Activated naive CD4-positive, alpha-beta T cell (primary cell): ENCODE measurements at places on chromosomes 7 and 10.

DNA sequence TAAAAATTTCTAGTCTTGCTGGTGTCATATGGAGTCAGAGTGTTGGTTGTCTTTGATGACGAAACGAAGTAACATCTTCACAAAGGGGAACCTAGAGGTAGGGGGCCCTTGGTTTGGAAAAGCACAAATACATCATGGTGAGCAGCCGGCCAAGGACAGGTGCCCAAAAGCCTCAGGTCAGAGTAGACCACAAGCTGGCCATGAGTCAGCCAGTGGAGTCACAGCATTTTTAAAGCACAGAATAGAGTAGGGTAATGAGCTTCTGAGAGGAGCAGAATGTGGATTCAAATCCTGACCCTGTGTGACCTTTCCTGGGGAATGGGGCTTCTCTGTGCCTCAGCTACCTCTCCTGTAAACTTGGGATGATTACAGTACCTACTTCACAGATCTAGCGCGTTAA is 5.3 kb downstream of the CAMK2B start:
- no peak for DNase-seq

DNA sequence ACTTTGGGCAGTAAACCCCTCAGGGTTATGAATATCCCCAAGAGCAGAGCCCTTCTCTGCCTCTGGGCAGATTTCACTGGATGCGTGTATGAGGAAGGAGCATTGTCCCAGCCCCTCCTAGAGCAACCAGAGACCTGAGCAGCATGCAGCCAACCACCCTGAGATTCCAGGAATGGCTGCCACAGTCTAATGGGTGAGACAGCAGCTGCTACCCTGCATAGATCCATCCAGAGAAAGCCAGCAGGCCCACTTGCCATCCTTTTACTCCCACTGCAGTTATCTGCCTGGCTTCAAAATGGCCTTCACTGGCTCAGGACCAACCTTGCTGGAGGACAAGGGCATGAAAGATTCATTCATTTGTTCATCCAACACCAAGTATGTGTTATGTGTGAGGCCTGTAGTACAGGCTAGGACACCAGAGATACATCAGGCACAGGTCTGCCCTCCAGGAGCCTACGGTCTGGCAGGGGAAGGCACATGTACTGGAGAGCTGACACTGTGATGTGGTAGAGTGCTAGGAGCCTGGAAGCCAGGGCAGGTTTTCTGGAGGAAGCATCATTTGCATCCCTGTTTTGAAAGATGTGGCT is 26.2 kb upstream of the C10orf105 start:
- DNase-seq = no peak

- no peak for DNase-seq
These were observed 154.4 kb downstream of the GALNT17 start for GRCh38 chr7:71286336-71286735.

GRCh38 chr7:48140001-48140681 is 31.1 kb upstream of the ABCA13 start:
- no peak for DNase-seq

DNA sequence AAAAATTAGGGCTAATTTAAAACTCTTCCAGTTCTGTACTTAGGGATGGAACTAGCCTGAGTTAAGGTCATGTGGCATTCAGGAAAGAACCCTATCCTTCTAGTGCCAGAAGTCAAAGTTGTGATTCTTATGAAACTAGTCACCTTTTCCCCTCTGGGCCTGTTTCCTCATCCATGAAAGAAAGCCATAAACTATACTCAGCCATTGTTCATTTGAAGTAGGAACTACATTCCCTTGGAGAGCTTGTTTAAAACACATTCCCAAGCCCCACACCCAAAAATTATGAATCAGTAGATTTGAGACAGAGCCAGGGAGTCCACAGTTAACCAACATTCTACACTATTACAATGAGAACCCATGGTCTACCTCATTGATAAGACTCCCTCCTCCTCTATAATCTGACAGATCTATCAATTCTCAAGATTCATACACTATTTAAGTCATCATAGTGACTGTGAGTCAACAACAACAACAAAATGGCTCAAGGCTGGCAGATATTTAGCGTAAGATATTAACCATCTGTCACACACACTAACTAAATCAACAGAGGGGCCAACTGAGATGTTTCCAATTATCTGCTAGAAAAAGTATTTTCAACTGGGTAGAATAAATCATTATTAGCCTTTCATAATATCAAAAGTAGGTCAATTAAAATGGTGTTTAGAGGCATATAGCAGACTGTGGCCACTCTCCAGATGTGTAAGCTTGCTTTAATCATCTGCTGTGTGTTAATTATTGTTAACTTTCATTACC is 102.3 kb downstream of the SLC25A13 start:
- DNase-seq = no peak

- DNase-seq = peak; percentile 27
These were observed 776 bp downstream of the PEX1 start for GRCh38 chr7:92527300-92528187.

DNA sequence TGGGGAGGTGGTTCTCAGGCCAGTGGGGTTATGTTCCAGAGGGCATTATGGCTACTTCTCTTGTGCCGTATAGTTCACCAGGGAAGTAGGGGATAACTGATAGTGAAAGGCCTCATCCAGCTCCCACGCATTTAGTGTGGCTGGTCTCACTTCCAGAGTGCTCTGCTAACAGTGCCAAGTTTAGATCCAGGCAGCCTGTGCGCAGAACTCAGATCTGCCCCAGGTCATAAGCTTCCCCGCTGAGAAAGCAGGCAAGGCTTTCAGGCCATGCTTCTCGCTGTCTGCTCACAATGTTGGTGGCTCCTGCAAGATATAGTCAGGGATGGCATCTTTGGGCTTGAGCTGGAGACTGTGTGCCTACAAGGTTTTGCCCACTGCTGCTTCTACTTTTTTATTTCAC is 11.3 kb downstream of the AGK start:
- no peak for DNase-seq

GRCh38 chr7:16978358-16979244 is 96.8 kb upstream of the AGR3 start:
- DNase-seq = no peak

GRCh38 chr7:105157278-105157677 is 143.3 kb downstream of the KMT2E start:
- no peak for DNase-seq

DNA sequence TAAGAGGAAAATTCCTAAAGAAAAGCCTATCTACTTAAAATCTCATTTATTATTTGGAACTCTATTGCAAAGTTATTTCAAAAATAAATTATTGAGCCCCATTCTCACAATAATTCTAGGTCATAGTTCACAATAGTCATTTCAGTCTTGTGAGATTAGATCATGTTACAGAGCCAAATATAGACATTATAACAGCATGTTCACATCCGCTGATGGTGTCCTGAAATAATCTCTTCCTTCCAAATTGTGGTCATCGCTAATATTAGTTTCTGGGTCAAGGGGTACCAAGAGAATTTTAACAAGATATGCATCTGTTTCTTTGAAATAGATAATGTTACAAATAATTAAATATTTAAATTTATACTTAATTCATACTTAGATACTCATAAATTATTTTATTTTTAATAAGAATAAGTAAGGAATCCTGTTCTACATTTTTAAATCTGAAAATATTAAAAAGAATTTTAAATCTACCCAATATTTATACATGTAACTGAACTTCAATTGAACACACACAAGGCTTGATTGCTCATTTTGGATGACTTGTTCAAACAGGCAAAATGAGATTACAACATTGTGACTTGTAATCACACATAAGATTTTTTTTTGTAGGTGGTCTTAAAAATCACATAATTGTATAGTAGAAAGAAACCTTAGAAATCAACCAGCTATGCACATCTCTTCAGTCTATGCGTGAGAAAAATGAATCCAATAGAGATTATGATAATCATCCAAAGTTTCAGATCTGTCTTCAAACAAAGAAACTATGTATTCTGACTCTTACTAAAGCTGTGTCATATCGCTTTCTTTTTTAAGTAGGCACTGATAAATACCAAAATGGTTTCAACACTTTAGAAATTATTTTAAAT is 13.1 kb downstream of the GNAT3 start:
- no peak for DNase-seq

- DNase-seq = no peak
These were observed 175.2 kb downstream of the TPST1 start for GRCh38 chr7:66380272-66380888.

DNA sequence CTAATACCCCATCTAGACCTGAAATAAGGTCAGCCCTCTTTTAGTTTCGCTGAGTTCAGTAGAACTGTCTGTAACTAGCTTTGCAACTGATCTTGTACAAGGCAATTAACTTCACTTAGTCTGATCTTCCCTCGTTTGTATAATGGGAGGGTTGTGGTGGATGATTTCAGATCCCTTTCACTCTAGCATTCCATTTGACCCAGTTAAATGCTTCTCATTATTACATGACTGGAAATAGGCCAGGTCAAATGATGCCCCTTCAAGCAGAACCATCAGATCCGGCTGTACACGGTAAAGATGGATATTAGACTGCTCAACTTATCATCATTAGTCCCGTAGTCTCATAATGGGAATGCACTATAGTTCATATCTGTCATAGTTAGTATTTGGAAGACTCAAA is 1009.0 kb downstream of the LRMDA start:
- DNase-seq = no peak

DNA sequence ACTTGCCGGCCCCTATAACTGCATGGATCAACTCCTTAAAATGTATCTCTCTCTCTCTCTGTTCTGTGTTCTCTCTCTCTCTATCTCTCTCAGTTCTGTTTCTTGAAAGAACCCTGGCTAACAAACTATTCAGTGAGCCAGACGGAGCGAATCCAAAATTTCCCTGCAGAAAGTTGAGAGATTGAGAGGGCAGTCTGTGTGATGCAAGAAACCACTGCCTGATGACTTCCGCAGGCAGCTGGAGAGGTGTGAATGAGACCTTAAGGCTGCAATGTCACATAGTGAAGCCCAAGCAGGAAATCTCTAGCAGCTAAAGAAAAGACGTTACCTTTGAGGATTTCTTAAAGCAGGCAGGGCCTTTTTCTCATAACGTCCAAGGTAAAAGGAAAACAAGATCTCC is 17.3 kb downstream of the FAM107B start:
- no peak for DNase-seq

- no peak for DNase-seq
These were observed 1.2 kb downstream of the EN2 start for GRCh38 chr7:155458878-155459699.
